ENCODE measurements at places on chromosomes 3 and 15.

GRCh38 chr15:77836121-77836692 is 203.5 kb upstream of the LINGO1 start:
- DNase-seq = peak; percentile 12

GRCh38 chr3:107488942-107489341 is 33.8 kb upstream of the BBX start:
- DNase-seq = peak; percentile 5

- no peak for DNase-seq
Observed at GRCh38 chr15:87675271-87675670, 581.3 kb downstream of the NTRK3 start.

DNA sequence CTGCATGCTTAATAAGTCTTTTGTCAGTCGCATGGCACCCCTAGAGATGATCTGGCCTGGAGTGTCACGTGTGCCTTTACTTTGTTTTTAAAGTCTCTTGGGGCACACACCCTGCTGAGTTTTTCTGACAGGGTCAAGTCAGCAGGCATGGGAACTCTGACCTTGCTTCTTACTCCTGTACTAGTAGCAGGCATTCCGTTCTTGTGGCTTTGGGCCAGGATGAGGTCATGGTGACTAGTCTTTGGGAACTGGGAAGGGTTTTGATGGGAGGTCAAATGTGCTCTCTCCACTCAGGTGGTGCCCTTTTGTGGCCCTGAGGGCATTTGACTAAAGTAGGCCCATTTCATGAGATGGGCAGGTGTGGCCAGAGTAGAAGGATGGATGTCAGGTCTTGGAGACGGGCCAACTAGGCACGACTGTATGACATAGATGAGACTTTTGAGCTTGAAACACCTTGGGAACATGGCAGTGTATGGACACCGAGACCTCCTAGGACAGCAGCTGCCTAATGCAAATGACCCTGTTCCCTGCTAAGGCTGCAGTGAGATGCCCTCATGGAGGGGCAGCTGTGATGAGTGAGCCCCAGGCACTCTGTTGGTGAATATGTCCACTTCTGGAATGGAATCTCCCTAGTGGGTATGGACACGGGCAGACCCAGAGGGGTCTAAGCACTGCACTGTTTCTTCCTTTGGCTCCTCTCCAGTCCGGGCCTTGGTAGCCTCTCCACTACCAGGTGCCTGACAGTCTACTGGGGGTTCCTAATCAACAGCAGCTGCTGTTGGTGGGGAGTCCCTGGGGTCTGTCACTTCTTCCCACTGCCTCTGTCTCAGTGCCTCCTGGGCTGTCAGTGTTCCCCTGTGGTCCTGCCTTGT is 16.4 kb downstream of the SRPRB start:
- DNase-seq = peak; percentile 95

DNA sequence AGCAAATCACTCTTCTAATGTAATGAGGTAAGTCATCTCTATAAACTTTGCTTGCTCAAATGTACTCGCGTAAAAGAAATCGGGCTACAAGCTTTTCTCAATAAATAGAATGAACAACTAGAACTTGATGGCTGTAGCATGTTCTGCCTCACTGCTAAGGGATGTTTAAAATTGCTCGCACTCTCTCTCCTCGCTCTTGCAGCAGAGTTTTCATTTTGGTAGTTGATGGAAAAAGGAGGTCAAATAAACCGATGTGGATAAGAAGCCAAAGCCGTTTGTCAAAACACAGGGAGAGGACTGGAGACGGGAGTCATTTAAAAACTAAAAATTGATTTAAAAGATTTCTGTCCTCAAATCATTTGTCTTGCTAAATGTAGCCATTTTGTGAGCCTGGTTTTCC is 53.3 kb downstream of the ANXA2 start:
- DNase-seq = no peak

- no peak for DNase-seq
Observed at GRCh38 chr15:27550635-27551034, 548.5 kb downstream of the OCA2 start.

GRCh38 chr3:179882292-179882691 is 154.4 kb downstream of the PEX5L start:
- DNase-seq = no peak

GRCh38 chr3:11653298-11654055 is 9.8 kb upstream of the VGLL4 start:
- no peak for DNase-seq

- peak; percentile 90 for DNase-seq
Observed at GRCh38 chr3:131396170-131396569, 14.6 kb downstream of the NUDT16 start.

GRCh38 chr15:46701346-46701745 is 1016.0 kb upstream of the SEMA6D start:
- DNase-seq = no peak

DNA sequence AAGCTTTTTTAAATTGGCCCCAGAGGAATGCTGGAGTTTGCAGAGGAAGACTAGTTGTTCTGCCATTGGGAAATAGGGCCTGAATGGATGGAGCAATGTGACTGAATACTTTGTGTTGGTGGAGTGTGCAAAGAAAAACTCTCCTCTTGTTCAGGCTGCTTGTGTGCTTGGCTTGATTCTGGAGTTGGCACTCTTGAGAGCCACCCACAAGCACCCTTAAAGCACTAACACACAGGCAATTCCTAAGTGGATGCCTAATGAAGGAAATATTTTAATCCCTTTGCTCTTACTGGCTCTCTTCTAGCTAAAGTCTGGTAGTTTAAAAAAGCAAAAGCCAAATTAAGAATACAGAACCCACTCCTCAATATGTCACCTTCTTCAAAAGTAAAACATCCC is 304.4 kb upstream of the C2CD4B start:
- DNase-seq = peak; percentile 51

- no peak for DNase-seq
Observed at GRCh38 chr3:17087509-17087908, 202.8 kb downstream of the PLCL2 start.

DNA sequence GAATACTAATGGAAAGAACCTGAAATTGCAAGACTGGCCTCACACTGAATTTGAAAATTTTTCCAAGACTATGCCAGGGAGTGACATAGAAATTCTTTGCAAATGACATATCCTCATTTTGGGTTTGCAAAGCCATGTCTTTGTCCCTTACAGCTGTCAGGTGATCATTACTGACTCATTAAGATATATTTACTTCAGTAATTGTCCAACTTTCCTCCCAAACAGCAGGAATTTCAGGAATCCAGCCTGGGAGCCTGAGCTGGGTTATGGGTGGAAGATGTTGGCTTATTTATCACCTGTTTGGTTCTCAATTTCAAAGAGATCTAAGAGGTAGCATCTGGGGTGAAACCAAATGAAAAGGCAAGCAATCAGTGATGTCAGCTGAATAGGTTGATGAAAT is 111.6 kb upstream of the ACP3 start:
- no peak for DNase-seq

DNA sequence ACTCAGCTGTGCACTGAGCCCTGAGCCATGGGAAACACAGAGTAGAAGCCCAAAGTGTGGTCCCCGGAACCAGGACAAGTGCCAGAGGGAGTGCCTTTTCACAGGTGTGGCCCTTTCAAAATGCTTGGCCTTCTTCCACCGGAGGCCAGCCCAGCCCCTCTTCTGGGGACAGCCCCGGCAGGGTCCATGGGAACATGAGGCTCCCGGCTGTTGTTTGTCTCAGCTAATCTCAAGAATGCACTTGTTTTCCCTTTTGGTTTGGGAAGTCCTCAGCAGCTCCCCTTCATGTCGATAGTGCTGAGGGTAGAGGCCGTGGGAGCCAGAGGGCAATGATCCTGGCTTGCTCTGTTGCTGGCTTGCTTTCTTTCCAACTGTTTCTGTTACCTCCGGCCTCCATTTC is 91.1 kb upstream of the MRPS22 start:
- no peak for DNase-seq

GRCh38 chr3:46722443-46722842 is 4.8 kb upstream of the PRSS50 start:
- no peak for DNase-seq

DNA sequence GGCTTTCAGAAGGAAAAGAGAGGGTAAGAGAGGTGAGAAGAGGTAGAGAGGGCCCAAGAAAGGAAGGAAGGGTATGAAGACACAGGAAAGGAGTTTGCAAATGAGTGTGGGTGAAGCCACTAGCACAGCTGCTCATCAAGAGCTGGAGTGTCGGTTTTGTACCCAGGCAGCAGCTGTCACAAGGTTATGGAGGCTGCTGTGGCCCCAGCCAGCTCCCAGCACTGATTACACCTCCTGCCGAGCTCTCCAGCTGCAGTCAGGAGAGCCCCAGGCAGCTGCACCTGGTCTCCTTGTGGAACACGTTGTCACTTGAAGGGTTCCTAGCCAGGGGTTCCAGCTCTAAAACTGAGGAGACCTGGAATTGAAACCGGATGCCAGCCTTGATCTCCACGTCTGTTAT is 60.4 kb upstream of the CHD2 start:
- DNase-seq = no peak

- peak; percentile 6 for DNase-seq
Observed at GRCh38 chr3:165805946-165806561, 31.2 kb downstream of the BCHE start.

- peak; percentile 42 for DNase-seq
Observed at GRCh38 chr15:69031013-69032001, 16.8 kb downstream of the NOX5 start.

GRCh38 chr3:197561926-197562325 is 6.2 kb upstream of the BDH1 start:
- no peak for DNase-seq
